Suprapubic skin (tissue), 4 donors: ENCODE measurements at places on chromosomes 2 and 18. TPM values are rescaled to one million over a fixed set of nuclear protein-coding genes. Genes with fewer than 3 reads are reported as not detected.

Gene FLACC1
- total RNA-seq, result not detected

Gene QPCT
- total RNA-seq, result 58.5 TPM

Gene C18orf54
- total RNA-seq, result 3.8 TPM

DNA sequence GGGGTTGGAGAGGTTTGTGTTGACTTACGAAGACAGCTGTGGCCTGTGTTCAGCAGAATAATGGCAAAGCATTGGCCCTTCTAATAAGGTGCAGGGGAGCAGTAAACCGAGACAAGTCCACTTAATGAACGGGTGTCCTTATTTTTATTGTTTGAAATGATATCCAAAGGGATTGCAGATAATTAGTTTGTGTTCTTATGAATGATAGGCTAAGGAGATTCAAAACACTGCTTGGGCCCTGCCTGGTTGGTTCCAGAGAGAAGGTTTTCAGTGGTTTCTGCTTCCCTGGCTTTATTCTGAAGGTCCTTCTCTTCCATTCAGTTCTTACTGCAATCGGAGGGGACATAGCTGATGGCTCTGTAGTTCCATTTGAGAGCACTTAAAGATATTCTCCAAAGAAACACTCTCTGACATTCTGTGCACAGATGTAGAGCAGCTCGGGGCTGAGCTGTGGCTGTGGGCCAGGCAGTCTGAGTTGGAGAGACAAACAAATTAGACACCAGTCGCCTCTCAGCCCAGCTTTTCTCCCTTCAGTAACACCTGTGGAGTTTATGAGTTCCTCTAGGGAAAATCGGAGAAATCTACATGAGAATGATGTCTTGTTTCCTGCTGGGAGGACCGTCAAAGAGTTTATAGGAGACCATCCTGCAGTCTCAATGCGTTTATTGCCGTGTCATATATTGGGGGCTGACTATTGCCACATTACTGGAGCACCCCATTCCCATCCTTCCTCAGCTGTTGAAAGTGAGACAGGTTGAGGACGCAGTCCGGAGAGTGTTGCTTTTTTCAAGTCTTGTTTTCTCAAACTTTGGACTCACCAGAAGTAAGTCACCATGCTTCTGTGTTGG, 6.5 kb downstream of the GREB1 start:
- H3K4me1 ChIP-seq, result peaks cover 4% of the 10 kb centered on the region
- no peaks in the 10 kb centered on the region for H3K27me3 ChIP-seq
- no peak overlapping the region for H3K27ac ChIP-seq
- no peaks in the 10 kb centered on the region for H3K36me3 ChIP-seq
- no peak for DNase-seq

DNA sequence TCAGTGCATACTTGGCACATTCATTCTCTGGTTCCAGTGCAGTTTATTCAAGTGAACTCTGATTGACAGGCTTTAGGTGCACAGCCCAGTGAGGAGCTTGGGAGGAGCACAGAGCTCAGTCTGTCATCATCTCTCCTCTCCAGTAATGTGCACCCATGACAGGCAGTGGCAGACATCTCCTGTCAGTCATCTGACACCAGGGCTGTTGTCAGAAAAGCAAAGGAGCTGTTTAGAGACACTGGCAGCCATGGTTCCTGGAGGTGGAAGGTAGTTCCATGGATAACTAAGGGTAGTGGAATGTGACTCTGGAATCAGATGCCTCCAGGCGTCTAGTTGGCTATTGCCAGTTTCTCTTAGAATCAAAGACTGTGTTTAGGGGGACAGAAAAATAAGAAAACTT, 308.8 kb downstream of the DCDC2C start:
- H3K36me3 ChIP-seq, result no peaks in the 10 kb centered on the region
- no peak overlapping the region for H3K4me3 ChIP-seq
- no peaks in the 10 kb centered on the region for H3K27me3 ChIP-seq
- no peaks in the 10 kb centered on the region for H3K4me1 ChIP-seq

DNA sequence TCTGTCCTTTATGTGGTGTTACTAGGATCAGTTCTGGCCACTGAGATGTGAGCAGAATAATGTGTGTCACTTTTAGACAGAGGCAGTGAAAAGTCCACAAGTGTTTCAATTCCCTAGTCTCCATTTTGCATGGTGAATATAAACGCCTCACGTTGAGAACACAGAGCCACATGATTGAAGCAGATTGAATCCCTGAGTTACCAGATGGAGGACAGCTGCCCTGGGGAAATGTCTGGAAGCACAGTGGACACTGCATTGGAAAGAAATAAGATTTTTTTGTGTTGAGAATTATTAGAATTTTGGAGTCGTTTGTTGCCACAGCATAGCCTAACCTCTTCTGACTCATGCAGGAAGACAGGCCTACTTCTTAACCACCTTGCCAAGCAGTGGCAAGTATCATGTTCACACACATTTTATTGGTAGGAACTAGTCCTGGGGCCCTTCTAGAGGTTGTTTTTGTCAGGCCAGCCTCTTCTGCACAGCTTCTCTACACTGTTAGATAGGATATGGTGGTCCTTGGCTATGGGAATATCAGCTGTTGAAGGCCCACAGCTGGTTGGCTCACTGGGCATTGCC, 188.6 kb downstream of the TMEM182 start:
- H3K4me3 ChIP-seq, result no peak overlapping the region
- no peak for DNase-seq
- H3K4me1 ChIP-seq, result no peaks in the 10 kb centered on the region
- no peaks in the 10 kb centered on the region for H3K36me3 ChIP-seq

DNA sequence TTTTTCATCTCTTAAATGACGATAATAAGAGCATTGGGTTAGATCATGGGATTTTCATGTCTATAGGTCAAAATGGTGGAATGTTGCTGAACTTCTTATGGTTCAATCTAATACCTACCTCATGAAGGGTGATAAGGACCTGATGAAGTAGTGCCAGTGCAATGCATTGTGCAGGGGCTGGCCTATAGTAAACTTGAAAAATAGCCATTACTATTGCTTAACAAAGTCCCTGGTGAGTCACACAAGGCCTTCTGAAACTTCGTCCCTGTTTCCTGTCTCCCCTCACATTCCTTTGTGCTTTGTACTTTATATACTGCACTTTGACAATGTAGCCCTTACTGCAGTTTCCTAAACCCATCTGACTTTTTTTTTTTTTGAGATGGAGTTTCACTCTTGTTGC, 515.9 kb downstream of the SLC4A3 start:
- no peak for DNase-seq
- no peak overlapping the region for H3K27ac ChIP-seq
- H3K27me3 ChIP-seq, result no peaks in the 10 kb centered on the region
- H3K36me3 ChIP-seq, result no peaks in the 10 kb centered on the region
- no peak overlapping the region for H3K4me3 ChIP-seq

GRCh38 chr2:152154462-152154861, 21.1 kb downstream of the STAM2 start:
- H3K27ac ChIP-seq, result no peak overlapping the region
- H3K4me3 ChIP-seq, result no peak overlapping the region
- no peak for DNase-seq
- H3K36me3 ChIP-seq, result peaks cover 6% of the 10 kb centered on the region
- no peaks in the 10 kb centered on the region for H3K4me1 ChIP-seq

- H3K4me3 ChIP-seq, result no peak overlapping the region
- DNase-seq, result no peak
- no peak overlapping the region for H3K27ac ChIP-seq
These were observed 97.5 kb upstream of the KCNJ3 start for GRCh38 chr2:154600927-154601494.

DNA sequence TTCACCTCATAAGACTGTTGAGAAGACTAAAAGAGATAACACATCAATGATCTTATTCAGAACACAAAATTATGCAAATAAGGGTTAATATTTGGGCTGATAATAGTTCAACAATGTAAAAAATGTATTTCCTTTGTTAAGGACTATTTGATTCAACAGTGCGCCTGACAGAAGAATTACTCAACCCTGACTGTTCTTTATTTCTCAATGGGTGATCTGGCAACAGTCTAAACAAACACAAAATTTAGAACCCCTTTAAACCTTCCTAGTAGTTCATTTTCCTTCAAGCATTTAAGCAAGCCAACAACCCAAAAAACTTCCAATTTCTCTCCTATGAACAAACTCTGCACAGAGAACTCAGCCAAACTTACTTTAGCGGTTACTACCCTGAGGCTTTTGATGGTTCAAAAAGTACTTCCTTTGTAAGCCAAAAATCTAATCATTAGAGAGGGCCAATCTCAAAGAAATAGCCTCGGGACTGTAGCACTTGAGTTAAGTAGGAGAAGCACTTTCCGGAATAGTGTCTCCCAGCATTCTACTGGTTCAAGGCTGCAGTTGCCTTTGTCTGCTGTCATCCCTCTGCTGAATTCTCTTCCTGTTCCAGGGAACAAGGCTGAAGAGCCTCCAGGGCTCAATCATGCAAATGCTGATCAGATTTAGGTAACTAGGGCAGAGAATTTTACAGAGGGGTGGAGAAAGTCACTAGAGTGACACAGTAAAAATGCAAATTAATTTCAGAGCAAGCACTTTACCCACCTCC, 40.9 kb upstream of the MAPK4 start:
- DNase-seq, result no peak
- H3K27ac ChIP-seq, result no peak overlapping the region
- no peaks in the 10 kb centered on the region for H3K36me3 ChIP-seq
- no peak overlapping the region for H3K4me3 ChIP-seq

DNA sequence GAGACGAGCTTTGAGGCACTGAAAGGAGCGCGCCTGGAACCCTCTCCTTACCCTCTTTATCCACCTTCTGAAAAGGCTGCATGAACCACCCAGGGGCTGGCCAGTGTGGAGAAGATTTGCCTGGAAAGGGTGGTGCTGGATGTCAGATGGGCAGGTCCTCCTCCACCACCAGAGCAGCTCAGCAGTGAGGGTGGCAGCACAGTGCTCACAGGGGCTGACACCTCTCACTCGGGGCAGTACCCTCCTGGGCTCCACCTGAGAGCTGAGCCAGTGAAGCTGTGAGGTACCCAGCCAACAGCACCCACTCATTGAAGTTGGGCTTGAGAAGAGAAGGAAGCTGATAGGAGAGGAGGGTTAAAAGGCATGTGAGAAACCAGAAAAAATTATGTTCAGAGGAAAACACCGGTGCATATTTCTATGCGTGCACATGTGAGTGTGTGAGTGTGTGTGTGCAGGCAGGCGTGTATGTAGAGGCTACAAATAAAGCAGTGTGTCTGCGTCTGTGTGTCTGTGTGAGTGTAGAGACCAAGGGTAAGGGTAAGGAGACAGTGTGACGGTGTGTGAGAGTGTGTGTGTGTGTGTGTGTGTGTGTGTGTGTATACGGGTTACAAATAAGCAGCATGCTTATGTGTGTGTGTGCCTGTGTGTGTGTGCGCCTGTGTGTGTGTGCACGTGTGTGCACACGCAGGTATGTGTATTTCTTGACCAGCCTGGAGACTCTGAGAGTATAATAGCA, 40.7 kb downstream of the TEX44 start:
- H3K27ac ChIP-seq, result peak overlapping the region; percentile 13
- H3K4me1 ChIP-seq, result peaks cover 6% of the 10 kb centered on the region
- no peak for DNase-seq

GRCh38 chr18:23968638-23969604, 45.6 kb upstream of the TTC39C start:
- no peak overlapping the region for H3K27ac ChIP-seq
- H3K4me1 ChIP-seq, result peaks cover 9% of the 10 kb centered on the region
- H3K4me3 ChIP-seq, result no peak overlapping the region
- no peaks in the 10 kb centered on the region for H3K36me3 ChIP-seq
- no peak for DNase-seq

GRCh38 chr2:101219246-101219645, 33.4 kb upstream of the CNOT11 start:
- no peak overlapping the region for H3K27ac ChIP-seq
- no peak overlapping the region for H3K4me3 ChIP-seq
- no peaks in the 10 kb centered on the region for H3K4me1 ChIP-seq
- no peaks in the 10 kb centered on the region for H3K27me3 ChIP-seq
- H3K36me3 ChIP-seq, result no peaks in the 10 kb centered on the region
- no peak for DNase-seq

DNA sequence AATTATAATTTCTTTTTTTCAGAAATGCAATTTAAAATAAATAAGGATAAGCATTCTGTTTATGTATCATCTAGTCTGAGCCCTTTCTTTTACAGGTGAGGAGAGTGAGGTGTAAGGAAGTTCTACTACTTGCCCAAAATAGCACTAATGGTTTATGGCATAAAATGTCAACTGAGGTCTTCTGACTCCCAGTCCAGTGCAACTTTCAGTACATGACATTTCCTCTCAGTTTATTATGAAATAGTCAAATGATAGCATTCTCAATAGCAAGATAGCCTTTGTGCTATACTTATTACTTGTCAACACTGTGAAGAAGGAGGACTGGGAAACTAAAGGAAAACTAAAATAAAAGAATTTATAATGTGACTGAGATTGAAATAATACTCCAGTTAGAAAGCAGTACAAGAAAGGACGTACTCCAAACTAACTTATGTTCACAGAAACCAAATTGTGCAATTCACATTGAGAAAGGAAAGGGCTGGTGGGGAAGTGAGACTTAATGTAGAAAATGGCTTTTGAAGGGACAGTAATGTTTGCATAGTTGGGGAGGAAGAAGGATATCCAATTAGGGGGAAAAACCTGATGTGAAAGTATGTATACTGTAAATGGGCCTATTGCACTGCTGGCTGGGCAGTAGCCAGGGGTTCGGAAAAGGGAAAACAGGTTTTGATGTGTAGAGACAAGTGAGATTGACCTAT, 166.7 kb upstream of the ZEB2 start:
- no peak overlapping the region for H3K27ac ChIP-seq
- H3K27me3 ChIP-seq, result no peaks in the 10 kb centered on the region
- DNase-seq, result no peak
- no peak overlapping the region for H3K4me3 ChIP-seq

DNA sequence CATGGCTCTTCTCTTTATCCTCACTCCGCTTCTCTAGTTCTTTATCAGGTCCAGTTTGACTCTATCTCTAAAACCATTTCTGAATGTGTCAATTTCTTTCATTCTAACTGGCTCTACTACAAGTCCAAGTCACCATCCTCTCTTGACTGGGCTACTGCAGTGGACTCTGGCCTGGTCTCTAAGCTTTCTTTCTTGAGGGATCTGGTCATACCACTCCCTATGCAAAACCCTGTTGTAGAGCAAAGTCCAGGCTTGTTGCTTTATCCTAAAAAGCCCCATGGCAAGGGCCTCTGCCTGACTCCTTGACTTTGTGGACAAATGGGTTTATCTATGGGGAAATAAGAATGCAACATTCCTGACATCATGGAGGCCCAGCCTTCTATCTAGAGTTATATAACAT, 87.1 kb downstream of the BCL2L11 start:
- DNase-seq, result no peak
- no peak overlapping the region for H3K27ac ChIP-seq
- H3K36me3 ChIP-seq, result no peaks in the 10 kb centered on the region
- no peaks in the 10 kb centered on the region for H3K27me3 ChIP-seq

GRCh38 chr2:224562831-224563230, 22.3 kb downstream of the CUL3 start:
- H3K36me3 ChIP-seq, result peaks cover 4% of the 10 kb centered on the region
- H3K27ac ChIP-seq, result no peak overlapping the region
- H3K4me3 ChIP-seq, result no peak overlapping the region
- no peak for DNase-seq

- no peak for DNase-seq
- H3K27ac ChIP-seq, result no peak overlapping the region
- peaks cover 9% of the 10 kb centered on the region for H3K4me1 ChIP-seq
- H3K4me3 ChIP-seq, result no peak overlapping the region
These were observed 82.5 kb upstream of the RBMS1 start for GRCh38 chr2:160576054-160576499.
